ENCODE measurements at places on chromosomes 5 and 9.

DNA sequence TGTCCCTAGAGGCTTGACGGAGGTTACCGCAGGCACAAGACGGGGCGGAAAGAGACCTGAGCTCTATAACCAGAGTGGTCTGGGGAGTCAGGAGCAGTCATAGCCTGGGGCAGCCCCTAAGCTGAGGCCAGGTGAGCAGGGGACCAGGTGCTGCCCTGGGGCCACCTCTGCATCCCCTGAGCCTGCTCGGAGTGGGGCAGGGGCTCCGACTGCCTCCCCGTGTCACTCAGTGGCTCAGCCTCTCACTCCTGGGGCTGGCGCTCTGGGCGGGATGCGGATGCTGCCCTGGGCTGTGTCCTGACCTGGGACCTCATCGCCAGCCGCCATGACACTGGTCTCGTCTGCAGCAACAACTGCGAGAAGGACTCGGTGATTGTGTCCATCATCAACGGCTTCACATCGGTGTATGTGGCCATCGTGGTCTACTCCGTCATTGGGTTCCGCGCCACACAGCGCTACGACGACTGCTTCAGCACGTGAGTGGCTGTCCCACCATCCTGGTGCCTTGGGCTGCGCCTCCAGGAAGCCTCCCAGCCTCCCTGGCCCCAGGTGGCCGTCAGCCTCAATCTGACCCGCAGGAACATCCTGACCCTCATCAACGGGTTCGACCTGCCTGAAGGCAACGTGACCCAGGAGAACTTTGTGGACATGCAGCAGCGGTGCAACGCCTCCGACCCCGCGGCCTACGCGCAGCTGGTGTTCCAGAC is 8.8 kb upstream of the SLC6A18 start:
- DNase-seq = no peak

DNA sequence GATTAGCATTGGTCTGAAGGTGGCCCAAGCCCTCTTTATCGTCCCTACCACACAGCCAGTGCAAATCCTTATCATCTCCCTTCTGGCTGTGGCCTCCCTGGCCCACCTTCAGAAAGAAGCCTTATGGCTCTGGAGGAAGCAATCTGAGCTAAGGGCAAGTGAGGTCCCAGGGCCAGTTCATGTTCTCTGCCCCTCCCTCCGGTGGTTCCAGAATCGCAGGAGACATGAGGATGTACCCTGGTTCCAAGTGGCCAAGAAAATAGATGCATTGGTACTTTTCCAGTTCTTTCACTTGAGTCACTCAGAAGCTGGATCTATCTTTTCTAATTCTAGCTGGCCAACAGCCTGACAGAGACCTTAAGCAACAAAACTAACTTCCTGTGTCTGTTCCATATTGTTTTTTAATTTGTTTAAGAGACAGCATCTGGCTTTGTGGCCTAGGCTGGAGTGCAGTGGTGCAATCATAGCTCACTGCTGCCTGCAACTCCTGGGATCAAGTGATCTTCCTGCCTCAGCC is 60.7 kb downstream of the LHFPL2 start:
- no peak for DNase-seq

DNA sequence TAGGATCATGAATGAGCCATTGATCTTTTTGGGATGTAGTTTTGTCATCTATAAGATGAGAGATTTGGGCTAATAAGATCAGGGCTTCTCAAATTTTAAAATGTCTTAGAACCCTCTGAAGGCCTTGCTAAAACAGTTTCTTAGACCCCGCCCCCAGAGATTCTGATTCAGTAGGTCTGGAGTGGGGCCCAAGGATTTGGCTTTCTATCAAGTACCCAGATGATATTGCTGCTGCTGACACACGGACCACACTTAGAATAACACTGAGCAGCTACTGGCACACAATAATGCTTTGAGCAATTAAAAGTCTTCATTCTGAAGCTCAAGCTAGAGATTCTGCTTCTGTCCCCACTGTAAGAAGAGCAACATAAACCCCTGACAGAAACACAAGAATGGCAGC is 216.7 kb downstream of the SMARCA2 start:
- DNase-seq = no peak

DNA sequence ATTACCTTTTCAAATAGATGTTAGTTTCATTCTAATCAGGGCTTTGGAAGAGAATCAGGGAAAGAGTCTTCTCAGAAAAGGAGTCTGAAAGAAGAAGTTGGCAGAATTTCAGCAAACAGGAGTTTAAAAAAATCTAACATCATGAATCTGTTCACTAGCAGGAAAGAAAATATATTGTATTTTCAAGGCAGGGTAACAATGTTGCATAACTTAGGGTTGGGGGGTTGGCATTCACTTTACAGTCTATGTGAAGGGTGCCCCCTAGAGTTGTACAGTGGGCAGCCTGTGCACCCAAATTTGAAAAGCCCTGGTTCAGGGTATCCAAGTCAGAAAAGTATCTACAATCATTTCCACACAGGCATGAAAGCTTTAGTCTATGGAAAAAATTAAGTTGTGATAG is 348.4 kb upstream of the SLC30A5 start:
- DNase-seq = no peak
